ENCODE measurements at places on chromosomes 6 and 20. TPM values are rescaled to one million over a fixed set of nuclear protein-coding genes. Genes with fewer than 3 reads are reported as not detected.

PLCB1 gene
- polyA plus RNA-seq, result 6.9 TPM

CAP2 gene
- not detected for polyA plus RNA-seq

RNF5 gene
- 102 TPM for polyA plus RNA-seq

COL9A3 gene
- 0.41 TPM for polyA plus RNA-seq

- no peak for DNase-seq
These were observed 139.5 kb upstream of the CDH4 start for GRCh38 chr20:61112515-61112914.

GRCh38 chr6:127538750-127539264, 19.7 kb upstream of the MTCL3 start:
- no peak for DNase-seq

GRCh38 chr6:82396964-82397751, 33.5 kb downstream of the TPBG start:
- DNase-seq, result no peak

ITPR3 gene
- 0.55 TPM for polyA plus RNA-seq

DNA sequence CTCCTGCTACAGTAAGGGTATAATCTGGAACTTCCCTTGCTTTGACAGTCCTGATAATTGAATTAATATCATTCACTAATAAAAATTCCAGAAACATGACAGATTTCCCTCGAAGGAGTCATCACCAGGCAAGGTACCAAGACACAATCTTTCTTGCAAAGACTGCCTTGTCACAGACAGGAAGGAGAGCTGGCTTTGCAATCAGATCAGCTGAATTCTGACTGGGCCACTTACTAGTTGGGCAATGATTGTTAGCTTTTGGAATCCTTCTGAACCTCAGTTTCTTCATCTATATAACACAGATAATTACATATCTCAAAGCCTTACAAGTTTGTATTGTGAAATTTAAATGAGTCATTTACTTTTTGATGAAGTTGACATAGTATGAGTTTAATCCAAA, 344.2 kb downstream of the RFPL4B start:
- no peak for DNase-seq

C6orf52 gene
- 1.5 TPM for polyA plus RNA-seq

DNA sequence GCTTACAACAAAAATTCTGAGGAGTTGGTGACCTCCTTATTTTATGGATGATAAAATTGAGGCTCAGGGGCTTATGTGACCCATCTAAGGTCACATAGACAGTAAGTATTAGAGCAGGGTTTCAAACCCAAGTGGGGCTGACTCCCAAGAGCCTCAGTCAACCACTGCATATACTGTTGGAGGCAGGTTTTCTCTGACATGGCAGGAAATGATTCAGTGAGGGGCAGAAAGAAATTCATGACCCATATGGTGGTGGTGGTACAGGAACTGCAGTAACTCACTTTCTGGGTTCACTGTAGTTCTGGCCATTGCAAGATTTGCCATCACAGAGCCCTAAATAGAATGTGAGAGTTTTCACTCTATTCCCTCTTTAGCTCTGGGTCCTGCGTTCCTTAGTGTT, 132.0 kb upstream of the ENPP5 start:
- no peak for DNase-seq

GRCh38 chr20:7264137-7264536, 496.7 kb downstream of the BMP2 start:
- DNase-seq, result no peak

KHDC1 gene
- 1.0 TPM for polyA plus RNA-seq

- no peak for DNase-seq
These were observed 1142.8 kb upstream of the EYS start for GRCh38 chr6:66849843-66850242.

- no peak for DNase-seq
These were observed 14.5 kb upstream of the TMEM170B start for GRCh38 chr6:11522812-11523605.

- no peak for DNase-seq
These were observed 68.2 kb upstream of the AFDN start for GRCh38 chr6:167758309-167759023.

TJAP1 gene
- 12.1 TPM for polyA plus RNA-seq

DNA sequence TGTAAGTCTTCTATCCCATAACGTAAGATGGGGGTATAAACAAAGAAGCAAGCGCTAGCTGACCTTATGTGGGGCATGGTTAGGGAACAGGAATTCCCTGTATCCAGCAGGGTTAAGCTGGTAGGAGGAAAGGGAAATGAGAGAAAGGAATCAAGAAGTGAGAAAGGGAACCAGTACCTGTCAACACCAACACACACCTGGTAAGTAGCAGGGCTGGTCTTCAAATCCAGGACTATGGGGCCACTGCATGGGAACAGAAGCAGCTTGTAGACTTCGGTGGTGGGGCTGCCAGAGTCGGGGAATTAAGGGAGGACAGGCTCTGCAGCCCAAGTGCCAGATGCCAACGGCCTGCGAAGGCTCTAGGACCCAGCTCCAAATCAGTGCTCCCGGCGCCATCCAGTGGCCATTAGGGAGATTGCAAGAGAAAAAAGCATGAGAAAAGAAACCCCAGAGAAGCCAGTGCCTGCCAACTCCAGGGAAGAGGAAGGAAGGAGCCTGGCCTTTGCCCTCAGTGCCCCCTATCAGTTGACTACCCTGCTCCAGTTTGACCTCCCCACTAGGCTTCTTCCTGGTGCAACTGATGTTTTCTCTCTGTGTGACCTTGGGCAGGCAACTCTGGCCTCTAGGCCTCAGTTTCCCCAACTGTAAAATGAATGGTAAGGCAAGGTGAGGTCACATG, 15.8 kb upstream of the RBPJL start:
- DNase-seq, result peak; percentile 57

- DNase-seq, result no peak
These were observed 28.3 kb downstream of the MRS2 start for GRCh38 chr6:24431045-24431451.

BNIP5 gene
- not detected for polyA plus RNA-seq

SRSF12 gene
- 0.06 TPM for polyA plus RNA-seq

All from CD4-positive, alpha-beta memory T cell (primary cell).